Activated CD8-positive, alpha-beta memory T cell treated with anti-CD3 and anti-CD28 coated beads for 48 hours (primary cell): ENCODE measurements at places on chromosomes 7 and 10.

- DNase-seq, result no peak
Measured at GRCh38 chr10:26481914-26482550, 43.9 kb downstream of the APBB1IP start.

GRCh38 chr7:116787881-116788280, 74.5 kb upstream of the CAPZA2 start:
- no peak for DNase-seq

- DNase-seq, result no peak
Measured at GRCh38 chr10:102632394-102633111, 11.7 kb upstream of the TRIM8 start.

DNA sequence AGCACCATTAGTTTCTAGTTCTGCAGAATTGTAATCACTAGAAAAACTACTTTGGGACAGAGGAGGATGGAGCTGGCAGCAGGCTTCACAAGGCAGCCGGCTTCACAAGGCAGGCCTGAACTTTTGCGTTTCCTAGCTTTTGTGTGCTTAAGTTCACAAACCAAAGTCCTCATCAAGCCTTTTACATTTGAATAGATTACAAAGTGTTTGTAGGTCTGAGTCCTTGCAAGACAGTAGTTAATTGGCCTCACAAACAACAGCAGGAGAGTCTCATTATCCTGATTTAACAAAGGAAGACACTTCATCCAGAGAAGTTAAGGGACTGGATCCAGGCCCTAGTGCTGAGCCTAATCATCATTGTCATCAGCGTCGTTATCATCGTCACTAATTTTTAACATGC, 147.8 kb upstream of the AUTS2 start:
- no peak for DNase-seq

GRCh38 chr7:55093674-55094073, 74.9 kb downstream of the EGFR start:
- DNase-seq, result no peak

DNA sequence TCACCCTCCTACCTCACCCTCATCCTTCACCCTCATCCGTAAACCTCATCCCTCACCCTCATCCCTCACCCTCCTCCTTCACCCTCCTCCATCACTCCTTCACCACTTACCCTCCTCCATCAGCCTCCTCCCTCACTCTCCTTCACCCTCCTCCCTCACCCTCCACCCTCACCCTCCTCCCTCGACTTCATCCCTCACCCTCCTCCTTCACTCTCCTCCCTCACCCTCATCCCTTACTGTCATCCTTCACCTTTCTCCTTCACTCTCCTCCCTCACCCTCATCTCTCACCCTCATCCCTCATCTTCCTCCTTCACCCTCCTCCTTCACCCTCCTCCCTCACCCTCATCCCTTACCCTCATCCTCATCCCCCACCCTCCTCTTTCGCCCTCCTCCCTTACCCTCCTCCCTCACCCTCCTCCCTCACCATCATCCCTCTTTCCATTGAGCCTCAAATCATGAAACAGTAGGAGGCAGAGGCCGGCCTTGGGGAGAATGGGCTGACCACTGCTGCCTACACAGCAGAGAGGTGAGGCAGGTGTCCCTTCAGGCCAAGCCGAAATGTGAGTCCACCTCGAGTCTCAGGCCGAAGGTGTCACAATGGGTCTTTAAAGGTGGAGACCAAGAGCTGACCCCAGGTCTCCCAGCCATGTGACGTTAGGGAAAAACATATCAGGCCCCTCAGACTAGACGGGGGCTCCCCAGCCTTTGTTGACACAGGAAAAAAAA, 53.0 kb downstream of the PDGFA start:
- DNase-seq, result no peak

DNA sequence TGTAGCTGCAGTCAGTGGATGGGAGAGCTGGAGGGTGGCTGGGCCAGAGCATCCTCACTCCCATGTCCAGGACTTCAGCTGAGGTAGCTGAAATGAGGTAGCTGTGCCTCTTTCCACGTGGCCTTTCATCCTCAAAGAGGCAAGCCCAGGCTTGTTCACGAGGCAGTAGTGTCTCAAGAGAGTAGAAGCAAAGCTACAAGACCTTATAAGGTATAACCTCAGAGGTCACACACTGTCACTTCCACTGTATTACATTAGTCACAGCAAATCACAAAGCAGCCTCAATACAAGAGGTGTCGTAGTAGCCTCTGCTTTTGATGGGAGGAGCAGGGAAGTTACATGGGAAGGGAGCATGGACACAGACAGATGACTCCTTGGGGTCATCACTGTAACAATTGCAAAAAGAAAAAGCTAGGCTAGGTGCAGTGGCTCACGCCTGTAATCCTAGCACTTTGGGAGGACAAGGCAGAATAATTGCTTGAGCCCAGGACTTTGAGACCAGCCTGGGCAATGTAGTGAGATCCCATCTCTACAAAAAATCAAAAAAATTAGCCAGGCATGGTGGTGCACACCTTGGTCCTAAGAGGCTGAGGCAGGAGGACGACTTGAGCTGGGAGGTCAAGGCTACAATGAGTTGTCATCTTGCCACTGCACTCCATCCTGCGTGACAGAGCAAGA, 97.5 kb downstream of the SKIDA1 start:
- DNase-seq, result no peak
